Esophagus (tissue), 2 donors: ENCODE measurements at places on chromosomes 7 and 10. TPM values are rescaled to one million over a fixed set of nuclear protein-coding genes. Genes with fewer than 3 reads are reported as not detected.

XRCC2 gene
- polyA plus RNA-seq = 2.0 TPM

TEX36 gene
- polyA plus RNA-seq = not detected

SLC26A5 gene
- 0.06 TPM for polyA plus RNA-seq

SPAM1 gene
- not detected for polyA plus RNA-seq

STEAP1B gene
- polyA plus RNA-seq = 0.18 TPM

SPDYE8 gene
- polyA plus RNA-seq = not detected

C1QL3 gene
- polyA plus RNA-seq = not detected

CADPS2 gene
- 1.6 TPM for polyA plus RNA-seq

IL6 gene
- 0.22 TPM for polyA plus RNA-seq

CC2D2B gene
- polyA plus RNA-seq = 0.28 TPM

PDSS1 gene
- polyA plus RNA-seq = 11.7 TPM

HOXA4 gene
- polyA plus RNA-seq = 8.6 TPM

NUTM2E gene
- polyA plus RNA-seq = 0.13 TPM

ELFN1 gene
- 0.39 TPM for polyA plus RNA-seq
